ENCODE measurements at places on chromosomes 13 and 19. TPM values are rescaled to one million over a fixed set of nuclear protein-coding genes. Genes with fewer than 3 reads are reported as not detected.

GRCh38 chr19:40282920-40283319 lies 2.2 kb downstream of the AKT2 start:
- no peaks in the 10 kb centered on the region for H3K27me3 ChIP-seq
- H3K36me3 ChIP-seq = peaks cover 6% of the 10 kb centered on the region
- H3K4me1 ChIP-seq = peaks cover 57% of the 10 kb centered on the region

- H3K4me1 ChIP-seq = peaks cover 17% of the 10 kb centered on the region
- H3K36me3 ChIP-seq = peaks cover 34% of the 10 kb centered on the region
- peak overlapping the region; percentile 88 for H3K4me3 ChIP-seq
- no peaks in the 10 kb centered on the region for H3K27me3 ChIP-seq
- peak; percentile 91 for DNase-seq
These were observed 16.2 kb downstream of the ZNF331 start for GRCh38 chr19:53553865-53554791.

Gene FFAR2
- not detected for total RNA-seq

- no peak for DNase-seq
- H3K27me3 ChIP-seq = peaks cover 28% of the 10 kb centered on the region
These were observed 4.6 kb downstream of the CPAMD8 start for GRCh38 chr19:17021793-17022590.

Gene KLK5
- total RNA-seq = not detected

DNA sequence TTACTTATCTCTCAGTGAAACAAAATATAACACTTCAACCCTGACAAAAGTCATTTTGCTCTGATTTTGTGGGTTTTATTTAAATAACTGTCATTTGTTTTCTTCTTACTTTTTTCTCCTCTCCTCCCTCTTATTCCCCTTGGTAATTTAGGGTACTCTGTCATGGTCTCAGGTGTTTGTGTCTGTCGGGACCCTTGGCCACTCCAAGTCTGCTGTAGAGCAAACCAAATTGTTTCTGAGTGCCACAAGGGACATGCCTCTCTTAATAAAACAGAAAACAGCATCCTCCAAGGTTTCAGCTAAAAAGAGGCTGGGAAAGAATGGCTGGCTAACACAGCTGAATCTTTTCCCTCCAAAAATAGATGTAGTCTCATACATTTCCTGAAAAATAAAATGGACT lies 573.1 kb upstream of the KLF12 start:
- no peak for DNase-seq
- no peaks in the 10 kb centered on the region for H3K27me3 ChIP-seq
- H3K4me3 ChIP-seq = no peak overlapping the region
- H3K4me1 ChIP-seq = no peaks in the 10 kb centered on the region

DNA sequence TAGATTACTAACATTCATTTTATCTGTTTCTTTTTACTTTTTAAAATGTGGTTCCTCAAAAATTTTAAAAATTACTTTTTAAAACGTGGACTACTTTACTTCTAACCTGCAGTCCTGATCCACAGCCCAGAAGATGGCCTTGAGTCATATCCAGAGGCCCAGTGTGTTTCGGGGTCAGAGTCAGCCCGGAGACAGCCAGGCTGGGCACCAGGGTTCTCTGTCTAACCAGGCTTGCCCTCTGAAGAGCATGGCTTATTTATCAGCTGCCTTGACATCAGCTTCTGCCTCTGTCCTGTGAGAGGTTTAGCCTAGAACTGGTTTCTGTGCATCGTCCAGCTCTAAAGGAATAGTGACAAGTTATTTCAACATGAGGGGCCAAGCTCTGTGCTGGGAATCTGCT lies 332.0 kb downstream of the FGF9 start:
- no peak overlapping the region for H3K4me3 ChIP-seq
- DNase-seq = no peak
- no peaks in the 10 kb centered on the region for H3K4me1 ChIP-seq
- no peaks in the 10 kb centered on the region for H3K36me3 ChIP-seq
- no peaks in the 10 kb centered on the region for H3K27me3 ChIP-seq
- no peak overlapping the region for H3K27ac ChIP-seq

DNA sequence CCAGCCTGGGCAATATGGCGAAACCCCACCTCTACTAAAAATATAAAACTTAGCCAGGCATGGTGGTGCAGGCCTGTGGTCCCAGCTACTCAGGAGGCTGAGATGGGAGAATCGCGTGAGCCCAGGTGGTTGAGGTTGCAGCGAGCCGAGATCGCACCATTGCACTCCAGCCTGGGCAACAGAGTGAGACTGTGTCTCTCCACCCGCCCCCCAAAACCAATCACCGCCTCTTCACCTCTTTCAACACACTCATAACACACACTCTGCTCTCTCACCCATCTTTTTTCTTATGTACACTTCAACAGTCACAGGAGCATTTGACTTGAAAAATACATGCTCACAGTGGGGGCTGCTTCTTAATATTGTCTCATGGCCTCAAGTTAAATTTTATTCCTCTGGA lies 76.8 kb downstream of the ESD start:
- no peak for DNase-seq
- H3K4me3 ChIP-seq = no peak overlapping the region
- H3K4me1 ChIP-seq = peaks cover 9% of the 10 kb centered on the region
- no peaks in the 10 kb centered on the region for H3K27me3 ChIP-seq
- peaks cover 25% of the 10 kb centered on the region for H3K36me3 ChIP-seq

Gene KRTDAP
- total RNA-seq = not detected

Gene ZNF682
- 10.9 TPM for total RNA-seq

DNA sequence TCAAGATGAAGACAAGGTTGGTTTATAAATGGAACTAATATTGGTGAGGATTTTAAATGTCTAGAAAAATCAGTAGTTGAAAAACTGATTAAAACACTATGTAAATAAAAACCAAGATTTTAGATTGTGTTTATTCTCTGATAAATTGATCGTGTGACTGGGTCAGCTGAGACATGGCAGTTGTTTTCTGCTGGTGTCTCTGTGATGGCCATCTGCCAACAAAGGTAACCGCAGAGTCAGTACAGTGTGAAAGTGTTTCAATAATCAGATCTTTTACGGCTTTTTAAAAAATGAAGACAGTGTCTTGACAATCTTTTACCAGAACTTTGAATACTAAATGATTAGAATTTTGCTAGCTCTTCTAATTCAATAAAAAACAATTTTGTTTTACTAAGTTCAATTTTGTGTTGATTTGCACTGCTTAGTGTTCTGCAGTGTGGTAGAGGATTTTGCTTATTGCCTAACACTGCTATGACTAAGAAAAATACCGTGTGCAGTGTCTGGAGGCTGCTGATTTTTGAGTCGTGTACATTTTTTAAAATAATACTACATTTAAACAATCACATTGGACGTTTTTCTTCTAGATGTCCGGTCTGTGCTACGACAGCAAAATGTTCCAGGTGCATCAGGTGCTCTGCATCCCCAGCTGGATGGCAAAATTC lies 32.7 kb upstream of the GPR183 start:
- peak overlapping the region; percentile 23 for H3K4me3 ChIP-seq
- no peaks in the 10 kb centered on the region for H3K27me3 ChIP-seq
- peaks cover 63% of the 10 kb centered on the region for H3K36me3 ChIP-seq
- no peak overlapping the region for H3K27ac ChIP-seq
- H3K4me1 ChIP-seq = peaks cover 30% of the 10 kb centered on the region
- DNase-seq = no peak

DNA sequence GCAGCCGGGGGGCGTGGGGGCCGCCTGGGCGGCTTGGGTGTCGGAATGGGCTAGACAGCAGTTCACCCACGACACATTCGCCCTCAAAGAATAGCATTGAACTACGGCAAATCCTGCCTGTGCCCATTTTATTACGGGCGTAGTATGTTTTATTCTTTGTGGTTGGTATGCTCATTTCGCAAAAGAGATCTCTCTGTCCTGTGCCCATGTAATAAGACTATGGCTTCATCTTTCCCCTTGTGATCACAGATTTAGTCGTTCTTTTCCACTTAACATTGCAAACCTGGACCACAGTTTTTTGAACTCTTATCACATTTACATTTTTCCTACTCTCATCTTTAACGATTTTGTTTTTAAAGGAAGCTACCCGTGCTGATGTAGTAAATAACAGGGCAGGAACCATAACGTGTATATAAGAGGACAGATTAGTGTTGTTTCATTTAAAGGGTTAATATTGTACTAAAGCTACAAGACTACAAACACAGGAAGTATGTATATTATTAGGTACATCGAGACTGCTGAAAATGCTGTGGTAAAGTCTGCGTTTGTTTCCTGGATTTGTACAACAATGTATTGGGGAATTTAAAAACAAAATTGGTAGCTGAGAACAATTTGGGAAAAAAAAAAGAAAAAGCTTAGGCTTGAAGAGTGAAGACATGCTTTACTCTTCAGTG lies 3.2 kb upstream of the MYCBP2 start:
- peaks cover 31% of the 10 kb centered on the region for H3K4me1 ChIP-seq
- peak overlapping the region; percentile 98 for H3K4me3 ChIP-seq
- peaks cover 1% of the 10 kb centered on the region for H3K27me3 ChIP-seq
- H3K27ac ChIP-seq = peak overlapping the region; percentile 97
- peaks cover 11% of the 10 kb centered on the region for H3K36me3 ChIP-seq

DNA sequence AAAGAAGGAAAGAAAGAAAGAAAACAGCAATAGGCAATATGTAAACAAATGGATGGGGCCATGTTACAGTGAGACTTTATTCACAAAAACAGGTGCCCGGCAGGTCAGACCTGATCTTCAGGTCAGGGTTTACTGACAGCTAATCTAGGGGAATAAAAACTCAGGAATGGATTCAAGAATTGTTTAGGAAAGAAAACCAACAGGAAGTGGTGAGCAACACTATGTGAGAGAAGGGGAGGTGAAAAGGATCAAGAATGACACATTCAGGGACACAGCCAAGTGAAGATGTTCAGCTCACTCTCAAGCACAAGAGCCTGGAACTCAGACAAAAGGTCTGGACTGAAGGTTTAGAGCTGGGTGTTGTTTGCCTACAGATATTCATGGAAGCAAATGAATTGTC lies 244.5 kb downstream of the EFNB2 start:
- no peak overlapping the region for H3K4me3 ChIP-seq
- no peak overlapping the region for H3K27ac ChIP-seq
- no peak for DNase-seq
- no peaks in the 10 kb centered on the region for H3K27me3 ChIP-seq

Gene C19orf73
- 0.92 TPM for total RNA-seq

DNA sequence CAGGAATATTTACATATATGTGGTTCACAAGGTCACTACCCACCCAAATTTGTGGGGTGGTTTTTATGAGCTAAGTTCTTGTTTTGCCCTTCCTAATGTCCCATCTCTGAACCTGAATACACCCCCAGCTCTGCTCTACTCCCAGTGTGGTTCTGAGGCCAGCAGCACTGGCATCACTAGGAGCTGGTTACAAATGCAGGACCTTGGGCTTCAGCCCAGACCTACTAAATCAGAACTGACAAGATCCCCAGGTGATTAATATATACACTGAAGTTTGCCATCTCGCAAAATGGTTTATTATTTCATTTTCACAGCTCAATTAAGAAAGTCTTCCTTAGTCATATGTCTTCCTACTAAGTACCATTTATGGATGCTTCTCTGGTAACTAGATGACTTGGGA lies 67.9 kb downstream of the FOXO1 start:
- H3K27ac ChIP-seq = no peak overlapping the region
- no peak overlapping the region for H3K4me3 ChIP-seq
- H3K36me3 ChIP-seq = peaks cover 17% of the 10 kb centered on the region
- no peak for DNase-seq
- no peaks in the 10 kb centered on the region for H3K27me3 ChIP-seq

GRCh38 chr13:48715977-48716376 lies 62.2 kb downstream of the CYSLTR2 start:
- H3K4me3 ChIP-seq = no peak overlapping the region
- no peak for DNase-seq
- H3K36me3 ChIP-seq = peaks cover 2% of the 10 kb centered on the region

GRCh38 chr13:33135097-33135496 lies 118.9 kb downstream of the KL start:
- H3K27ac ChIP-seq = no peak overlapping the region
- no peaks in the 10 kb centered on the region for H3K36me3 ChIP-seq
- no peak for DNase-seq

DNA sequence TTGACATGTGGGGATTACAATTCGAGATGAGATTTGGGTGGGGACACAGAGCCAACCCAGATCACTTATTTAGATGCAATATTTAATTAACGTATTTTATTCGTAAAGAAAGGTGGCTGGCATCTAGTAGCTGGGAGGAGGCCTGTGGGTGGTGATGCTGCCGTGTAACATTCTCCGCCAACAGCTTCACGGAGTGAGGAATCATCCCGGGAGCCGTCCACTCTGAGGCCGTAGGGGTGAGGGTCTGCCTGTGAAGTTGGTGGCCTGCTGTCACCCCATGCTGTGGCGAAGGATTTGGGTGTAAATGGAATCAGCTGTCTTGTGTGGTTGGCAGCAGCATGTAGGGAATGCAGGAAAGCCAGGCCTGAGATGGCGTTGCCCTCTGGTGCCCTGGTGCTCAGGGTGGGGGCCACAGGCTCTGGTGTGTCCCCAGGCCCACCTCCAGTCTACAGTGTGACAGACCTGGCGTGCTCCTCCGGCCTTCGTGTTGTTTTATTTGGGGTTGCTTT lies 3.3 kb upstream of the TEX29 start:
- H3K27ac ChIP-seq = no peak overlapping the region
- no peak overlapping the region for H3K4me3 ChIP-seq
- no peaks in the 10 kb centered on the region for H3K27me3 ChIP-seq
- H3K36me3 ChIP-seq = peaks cover 10% of the 10 kb centered on the region

DNA sequence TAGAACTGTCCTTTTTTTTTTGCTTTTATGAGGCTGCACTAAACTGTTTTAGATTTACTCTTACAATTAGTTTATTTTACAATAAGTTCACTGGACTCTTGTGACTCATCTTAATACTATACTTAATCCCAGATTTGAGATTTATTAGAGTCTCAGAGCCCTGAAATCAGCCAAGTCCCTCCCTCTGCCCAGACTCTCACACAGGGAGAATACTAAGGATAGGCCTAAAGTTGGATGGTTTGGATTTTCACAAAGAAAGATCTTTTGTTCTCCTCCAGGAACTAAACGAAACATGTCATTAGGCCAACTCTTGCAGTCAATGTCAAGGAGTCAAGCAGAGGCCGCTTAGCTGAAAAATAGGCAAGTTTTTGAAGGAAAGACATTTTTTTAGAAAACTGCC lies 42.7 kb upstream of the MIR17HG start:
- DNase-seq = no peak
- no peak overlapping the region for H3K27ac ChIP-seq
- H3K36me3 ChIP-seq = no peaks in the 10 kb centered on the region
- H3K4me3 ChIP-seq = no peak overlapping the region
- no peaks in the 10 kb centered on the region for H3K4me1 ChIP-seq

Gene ADAT3
- total RNA-seq = 11.0 TPM

GRCh38 chr13:113061796-113062425 lies 43.7 kb upstream of the F7 start:
- no peak overlapping the region for H3K27ac ChIP-seq
- no peaks in the 10 kb centered on the region for H3K4me1 ChIP-seq
- no peak overlapping the region for H3K4me3 ChIP-seq
- H3K36me3 ChIP-seq = no peaks in the 10 kb centered on the region
- H3K27me3 ChIP-seq = no peaks in the 10 kb centered on the region
- no peak for DNase-seq

- H3K27ac ChIP-seq = no peak overlapping the region
- H3K36me3 ChIP-seq = peaks cover 17% of the 10 kb centered on the region
- no peaks in the 10 kb centered on the region for H3K27me3 ChIP-seq
- peaks cover 60% of the 10 kb centered on the region for H3K4me1 ChIP-seq
- H3K4me3 ChIP-seq = no peak overlapping the region
These were observed 123.4 kb downstream of the LMO7 start for GRCh38 chr13:75759531-75759930.

Gene RFPL4AL1
- not detected for total RNA-seq
